ENCODE measurements at places on chromosomes 3 and 15.

DNA sequence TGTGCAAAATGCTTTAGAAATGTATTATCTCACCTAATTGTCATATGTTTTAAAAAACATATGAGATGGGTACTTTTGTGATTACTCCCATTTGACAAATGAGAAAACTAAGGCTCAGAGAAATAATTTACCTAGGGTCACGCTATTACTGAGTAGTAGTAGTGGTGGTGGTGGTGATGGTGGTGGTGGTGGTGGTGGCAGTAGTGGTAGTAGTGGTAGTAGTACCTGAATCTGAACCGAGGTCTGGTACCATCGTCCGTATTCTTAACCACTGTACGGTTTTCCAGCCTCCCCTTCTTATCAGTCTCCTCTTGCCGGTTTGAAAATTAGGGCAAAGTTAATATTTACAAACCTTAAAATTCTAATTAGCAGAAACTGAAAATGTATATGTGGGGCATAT, 102.4 kb downstream of the KLHL25 start:
- no peak for DNase-seq

- DNase-seq: no peak
These were observed 225.6 kb downstream of the TBL1XR1 start for GRCh38 chr3:176971613-176972174.

DNA sequence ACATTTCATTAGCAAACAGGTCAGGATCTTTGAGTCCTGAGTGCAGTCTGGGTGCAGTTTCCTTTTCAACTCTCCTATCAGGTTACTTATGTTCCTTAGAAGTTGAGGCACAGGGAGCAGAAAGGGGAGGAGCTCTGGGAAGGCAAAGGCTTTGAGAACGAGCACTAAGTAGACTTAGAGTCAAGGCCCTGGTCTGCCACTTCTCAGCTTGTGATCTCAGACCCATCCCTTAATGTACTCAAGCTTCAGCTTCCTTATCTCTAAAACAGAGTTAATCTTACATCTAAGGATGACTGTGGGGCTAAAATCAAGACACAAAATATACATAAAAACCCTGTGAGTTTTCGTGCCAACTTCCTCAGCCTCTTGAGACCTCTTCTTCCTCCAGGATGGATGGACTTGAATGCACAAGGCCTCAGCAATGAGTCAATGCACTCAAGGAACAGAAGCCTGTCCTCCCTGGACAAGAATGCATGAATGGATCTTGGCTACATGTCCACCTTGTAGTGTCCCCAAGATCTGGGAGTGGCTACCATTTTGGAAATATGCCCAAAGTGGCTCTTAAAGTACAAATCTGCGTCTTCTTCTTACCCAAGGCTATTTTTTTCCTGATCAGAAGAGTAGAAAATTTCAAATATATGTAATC, 105.1 kb downstream of the WDR76 start:
- DNase-seq: no peak

DNA sequence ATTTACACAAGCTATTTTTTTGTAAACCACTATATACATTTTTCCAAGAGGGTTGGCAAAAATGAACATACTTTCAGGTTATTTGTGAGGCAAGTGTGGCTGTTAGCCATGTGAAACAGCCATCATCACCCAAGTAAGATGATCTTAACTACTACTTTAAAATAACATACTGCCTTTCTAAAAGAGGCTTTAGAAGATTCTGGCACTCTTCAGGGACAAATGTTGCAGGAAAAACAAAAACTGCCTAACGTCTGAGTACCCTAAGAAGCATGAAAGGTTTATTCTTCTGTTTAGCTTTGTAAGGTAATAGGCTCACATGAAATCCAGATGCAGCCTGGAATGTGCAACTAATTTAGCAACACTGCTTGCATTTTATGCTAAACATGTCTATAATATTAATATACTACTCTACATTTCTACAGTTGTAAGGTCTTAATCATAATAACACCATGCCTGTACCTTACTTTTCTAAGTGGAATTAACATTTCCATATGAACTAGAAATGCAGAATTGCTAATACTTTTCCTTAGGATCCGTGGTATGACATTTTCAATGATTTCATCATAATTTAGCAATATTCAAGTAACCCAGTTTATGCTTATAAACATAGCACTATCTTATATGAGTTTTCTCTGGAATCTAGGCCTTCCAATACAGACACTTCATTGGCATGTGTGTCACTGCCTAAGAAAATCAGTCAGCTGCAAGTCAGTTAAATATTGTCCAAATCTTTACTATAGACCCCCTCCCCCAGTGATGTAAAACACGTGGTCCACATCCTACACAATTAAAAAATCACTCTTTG, 4.5 kb upstream of the LSAMP start:
- DNase-seq: no peak

DNA sequence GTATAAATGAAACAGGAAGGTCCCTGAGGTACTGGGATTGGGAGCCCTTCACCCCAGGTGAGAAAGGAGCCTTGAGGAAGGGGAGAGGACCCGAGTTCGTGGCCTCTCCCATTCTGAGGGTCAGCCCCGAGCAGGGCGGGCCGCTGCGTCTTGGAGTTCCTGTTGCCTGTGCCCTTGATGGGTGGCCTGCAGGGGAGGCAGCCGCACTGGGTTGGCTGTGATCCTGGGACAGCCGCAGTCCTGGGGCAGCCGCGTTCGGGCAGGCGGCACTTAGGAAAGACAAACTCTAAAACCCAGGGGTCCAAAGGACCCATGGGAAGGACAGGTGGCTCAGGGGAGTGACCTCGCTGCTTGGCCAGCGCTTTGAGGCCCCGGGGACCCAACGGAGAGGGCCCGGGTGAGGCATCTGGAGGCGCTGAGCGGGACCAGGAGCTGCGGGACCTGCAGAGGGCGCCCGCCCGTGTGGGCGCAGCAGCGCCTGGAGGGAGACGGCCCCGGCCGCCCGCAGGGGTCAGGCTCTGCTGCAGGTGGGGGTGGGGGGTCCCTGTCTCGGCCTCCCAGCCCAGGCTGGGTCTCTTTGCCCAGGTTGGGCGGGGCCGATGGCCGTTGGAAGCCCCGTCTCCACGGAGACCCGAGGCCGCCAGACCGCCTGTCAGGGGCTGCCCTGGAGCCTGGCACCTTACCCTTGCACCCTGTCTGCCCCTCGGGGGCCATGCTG, 65.1 kb downstream of the HMCES start:
- DNase-seq: no peak

DNA sequence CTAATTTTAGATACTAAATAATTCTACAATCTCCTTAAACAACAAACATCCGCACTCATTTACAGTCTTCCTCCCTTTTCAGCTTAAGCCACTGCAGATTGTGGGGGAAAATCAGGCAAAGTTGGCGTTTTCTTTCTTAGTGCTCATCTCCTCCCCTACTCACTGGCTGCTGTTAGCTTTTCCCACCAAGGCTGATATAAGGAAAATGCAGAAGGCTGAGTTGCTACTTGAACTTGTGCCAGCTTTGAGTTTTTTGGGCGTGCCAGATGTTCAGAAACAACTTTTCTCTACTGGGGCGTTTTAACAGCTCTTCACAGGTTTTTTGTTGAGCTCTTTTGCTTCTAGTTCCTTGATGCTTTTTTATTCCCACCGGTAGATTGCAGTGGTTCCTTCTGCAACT, 222.0 kb downstream of the PYDC2 start:
- no peak for DNase-seq

- DNase-seq: no peak
These were observed 14.9 kb downstream of the TGM5 start for GRCh38 chr15:43251871-43252250.

Measured in cortex of kidney (tissue), 1 donor.